ENCODE measurements at places on chromosomes 6 and 20.

GRCh38 chr6:30272032-30272431 is 54.7 kb upstream of the TRIM39 start:
- no peak for DNase-seq

- DNase-seq, result no peak
These were observed 2.9 kb downstream of the SIRPB1 start for GRCh38 chr20:1616858-1617434.

GRCh38 chr20:58310291-58310782 is 822 bp downstream of the RAB22A start:
- DNase-seq, result no peak

GRCh38 chr6:167973148-167973885 is 24.2 kb upstream of the KIF25 start:
- DNase-seq, result no peak

DNA sequence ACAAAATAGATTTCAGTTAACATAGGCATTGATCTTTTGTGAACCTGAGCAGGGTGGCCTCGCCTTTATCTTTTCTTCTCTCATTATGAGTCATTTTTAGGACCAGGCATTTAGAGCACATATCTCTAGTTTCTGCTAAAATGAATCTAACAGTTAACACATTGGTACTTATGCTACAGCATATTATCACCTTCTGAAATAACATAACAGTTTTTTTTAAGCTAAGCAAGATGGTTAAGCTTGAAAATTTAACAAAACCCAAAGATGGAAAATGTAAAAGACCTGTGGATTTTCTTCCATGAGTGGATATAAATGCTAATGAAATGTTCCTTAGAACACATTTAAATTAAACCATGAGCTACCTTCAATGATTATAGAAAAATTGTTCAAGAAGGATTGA is 487.1 kb upstream of the RNF217 start:
- DNase-seq, result no peak

DNA sequence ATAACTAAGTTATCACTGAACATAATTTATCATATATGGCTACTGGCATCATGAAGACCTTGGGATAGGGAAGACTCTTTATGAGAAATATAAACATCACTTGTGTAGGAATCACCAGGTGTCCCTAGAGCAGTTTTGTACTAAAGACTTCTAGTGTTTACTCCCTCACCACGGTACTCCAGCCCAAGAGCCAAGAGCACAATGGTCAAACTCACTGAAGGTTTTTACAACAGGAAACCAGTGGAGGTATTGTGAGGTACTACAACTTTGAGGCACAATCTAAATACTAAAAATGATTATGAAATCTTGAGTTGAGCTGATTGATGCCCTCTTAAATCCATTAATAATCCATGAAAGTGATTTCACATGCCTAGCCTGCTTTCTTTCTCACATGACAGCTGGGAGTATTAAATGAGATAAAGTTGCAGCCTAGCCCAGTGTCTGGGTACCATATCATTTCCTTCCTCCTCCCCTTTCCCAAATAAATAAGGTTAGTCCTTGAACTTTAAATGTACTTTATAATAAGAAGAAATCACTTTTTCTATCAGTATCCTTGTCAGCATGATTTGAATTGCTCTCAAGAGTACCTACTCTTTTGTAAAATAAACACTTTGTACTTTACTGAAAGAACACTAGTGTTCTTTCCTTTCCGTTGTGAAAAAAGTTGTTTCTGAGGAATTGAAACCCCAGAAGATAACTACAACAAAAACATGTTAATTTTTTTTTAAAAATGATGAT is 26.5 kb downstream of the GLO1 start:
- no peak for DNase-seq

DNA sequence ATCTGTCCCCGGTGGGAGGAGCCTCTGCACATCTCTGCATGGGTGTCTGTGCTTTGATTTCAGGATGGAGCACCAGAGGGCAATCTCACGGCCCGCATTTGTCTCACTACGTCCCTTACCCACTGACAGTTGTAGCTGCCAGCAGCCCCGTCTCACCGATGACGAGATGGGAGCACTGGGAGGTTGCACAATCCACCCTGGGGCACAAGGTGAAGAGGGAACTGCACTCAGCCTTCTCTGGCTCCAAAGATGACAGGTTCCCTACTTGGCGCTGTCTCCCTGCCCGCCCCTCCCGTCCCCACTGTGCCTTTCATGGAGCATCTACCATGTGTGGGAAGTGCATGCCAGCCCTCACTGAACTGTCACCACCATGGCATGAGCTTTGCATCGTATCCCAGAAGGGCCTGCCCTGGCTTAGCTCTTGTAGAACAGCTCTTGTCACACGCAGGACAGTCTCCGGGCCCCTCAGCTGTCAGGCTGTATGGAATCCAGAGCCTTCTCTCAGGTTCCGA is 99.9 kb upstream of the PMEPA1 start:
- no peak for DNase-seq

DNA sequence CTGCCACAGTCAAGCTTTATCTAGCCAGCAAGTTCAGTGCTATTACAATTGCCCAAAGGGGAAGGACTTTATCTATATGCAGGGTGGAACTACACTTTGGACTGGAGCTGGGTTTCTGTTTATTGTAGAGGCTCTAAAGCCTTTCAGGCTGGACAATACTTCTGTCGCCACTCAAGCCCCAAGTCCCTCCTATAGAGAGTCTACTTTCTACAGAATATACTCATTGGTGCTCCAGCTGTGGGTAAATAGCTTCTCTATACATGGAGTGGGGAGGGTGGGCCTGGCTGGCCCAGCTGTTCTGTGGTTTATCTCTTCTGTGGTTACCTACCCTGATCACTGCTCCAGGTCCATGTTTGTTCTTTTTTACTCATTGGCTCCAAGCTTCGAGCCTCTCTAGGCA is 151.8 kb upstream of the MYLIP start:
- DNase-seq, result no peak

- DNase-seq, result no peak
These were observed 506.2 kb downstream of the EPM2A start for GRCh38 chr6:145228962-145229582.

GRCh38 chr20:20192366-20192765 is 140.0 kb downstream of the CFAP61 start:
- DNase-seq, result no peak

DNA sequence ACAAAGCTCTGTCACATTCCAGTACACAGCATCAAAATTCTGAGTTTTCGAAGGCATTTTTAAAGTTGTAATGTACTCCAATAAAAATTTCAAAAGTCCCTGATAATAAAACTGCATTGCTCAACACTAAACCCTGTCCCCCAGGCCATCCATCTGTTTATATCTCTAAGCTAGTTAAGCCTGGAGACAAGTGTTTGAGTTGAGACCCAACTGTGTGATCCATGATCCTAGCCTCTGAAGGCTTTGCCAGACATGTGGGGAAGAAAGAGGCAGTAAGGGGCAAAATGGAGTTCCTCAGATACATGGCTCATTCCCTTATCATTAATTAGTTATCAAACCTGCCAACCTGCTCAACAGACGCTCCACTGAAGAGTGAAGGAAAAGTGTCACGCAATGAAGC is 198.4 kb downstream of the ISM1 start:
- no peak for DNase-seq

DNA sequence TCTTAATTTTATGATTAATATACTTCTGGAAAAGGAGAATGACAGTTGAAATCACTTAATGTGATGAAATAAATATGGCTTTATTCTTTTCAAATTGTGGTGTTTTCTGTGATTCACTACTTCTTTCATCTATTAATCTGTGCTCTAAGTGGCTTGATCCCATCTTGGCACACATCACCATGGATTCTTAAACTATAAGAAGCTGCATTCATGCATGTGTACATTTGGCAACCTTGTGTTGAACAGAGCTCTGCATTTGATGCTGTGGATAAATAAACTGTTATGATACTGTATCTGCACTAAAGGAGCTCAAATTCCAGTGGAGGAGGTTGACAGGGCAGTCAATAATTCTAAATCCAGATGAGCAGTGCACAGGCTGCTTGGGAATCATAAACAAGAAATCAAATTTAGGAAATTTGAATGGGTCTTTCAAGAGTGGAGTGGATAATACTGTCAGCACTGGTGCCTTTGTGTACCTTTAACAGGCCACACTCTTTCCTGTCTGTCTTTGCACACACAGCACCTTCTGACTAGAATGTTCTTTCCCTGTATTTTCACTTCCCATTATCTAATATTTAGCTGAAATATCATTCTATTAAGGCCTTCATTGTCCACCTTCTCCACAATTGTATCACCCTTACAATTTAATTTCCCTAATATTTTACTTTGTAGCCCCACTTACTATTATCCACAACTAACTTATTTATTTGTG is 252.9 kb downstream of the GRM1 start:
- DNase-seq, result no peak

DNA sequence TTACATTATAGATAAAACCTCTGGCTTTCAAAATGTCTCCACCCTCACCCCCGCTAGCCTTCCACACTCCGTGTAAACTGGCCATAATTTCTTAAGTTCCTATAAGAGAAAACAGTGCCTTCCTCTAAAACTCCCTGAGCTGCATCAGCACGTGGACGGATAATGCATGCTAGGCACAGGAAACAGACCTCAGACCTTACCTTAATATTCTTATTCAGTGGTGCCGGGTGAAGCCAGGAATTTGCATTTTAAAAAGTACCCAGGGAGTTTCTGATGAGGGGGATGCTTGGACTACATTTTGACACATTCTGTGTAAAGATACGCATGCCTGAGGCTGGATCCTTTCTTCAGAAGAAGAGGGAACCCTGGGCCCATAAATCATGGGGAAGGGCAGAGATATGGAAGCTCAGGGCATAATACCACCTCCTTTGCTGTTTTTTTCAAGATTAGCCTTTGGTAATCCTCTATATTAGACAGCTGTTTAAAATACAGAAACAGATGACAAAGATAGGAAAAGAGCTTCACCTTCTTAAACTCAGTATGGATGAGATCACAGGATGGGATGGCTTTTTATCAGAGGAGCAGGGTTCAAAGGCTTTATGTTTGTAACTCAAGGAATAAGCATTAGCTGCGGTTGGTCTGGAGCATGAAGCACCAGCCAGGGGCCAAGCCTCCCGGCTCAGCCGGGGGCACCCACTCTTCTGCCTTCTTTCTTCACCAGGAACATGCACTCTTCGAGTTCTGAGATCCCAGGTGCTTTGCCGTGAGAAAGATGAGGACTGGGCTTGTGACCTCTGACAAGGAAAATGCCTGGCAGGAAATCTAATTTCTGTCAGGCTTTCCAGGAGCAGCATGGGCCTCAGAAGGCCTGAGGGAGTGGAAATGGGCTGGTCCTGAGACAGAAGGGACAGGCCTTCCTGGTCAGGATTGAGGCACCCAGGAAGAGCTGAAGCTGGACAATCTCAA is 218.1 kb upstream of the SOX4 start:
- DNase-seq, result no peak

- DNase-seq, result no peak
These were observed 869 bp upstream of the TRIM15 start for GRCh38 chr6:30162265-30163089.

- DNase-seq, result no peak
These were observed 394.5 kb downstream of the PLCB1 start for GRCh38 chr20:8526610-8527009.

DNA sequence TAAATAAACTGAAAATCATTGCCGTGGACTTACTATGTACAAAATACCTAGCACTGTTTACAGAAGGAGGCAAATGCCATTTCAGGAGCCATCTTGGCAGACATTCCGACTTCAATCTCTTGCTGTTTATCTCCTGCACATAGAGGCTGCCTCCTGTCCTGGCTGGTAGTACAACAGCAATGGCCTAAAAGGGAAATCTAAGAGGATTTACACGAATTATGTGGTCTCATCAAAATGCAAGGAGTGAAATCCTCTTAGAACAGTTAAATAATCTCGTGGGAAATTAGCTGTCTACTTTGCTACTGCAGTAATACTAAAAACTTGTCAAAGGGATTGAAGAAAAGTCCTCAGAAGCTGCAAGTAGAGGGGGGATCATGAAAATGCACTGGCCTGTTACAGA is 82.2 kb upstream of the SLC2A12 start:
- no peak for DNase-seq

DNA sequence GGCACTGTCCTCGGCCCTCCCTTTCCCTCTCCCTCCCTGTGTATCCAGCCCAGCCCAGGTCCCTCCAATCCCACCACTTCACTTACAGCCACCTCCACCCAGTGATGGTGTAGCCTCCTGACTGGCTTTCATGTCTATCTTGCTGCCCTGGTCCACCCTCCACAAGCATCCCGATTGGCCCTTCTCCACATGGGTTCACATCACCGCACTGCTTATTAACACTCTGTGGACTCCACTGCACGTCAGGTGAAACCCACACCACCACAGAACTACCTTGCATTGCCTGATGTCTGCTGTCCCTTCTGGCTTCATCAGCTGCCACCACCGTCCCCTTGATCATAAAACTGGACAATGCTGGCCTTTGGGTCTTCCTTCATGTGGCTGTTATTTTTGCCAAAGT is 220.4 kb upstream of the ARID1B start:
- DNase-seq, result no peak
